ENCODE measurements at places on chromosomes 11 and 22.

DNA sequence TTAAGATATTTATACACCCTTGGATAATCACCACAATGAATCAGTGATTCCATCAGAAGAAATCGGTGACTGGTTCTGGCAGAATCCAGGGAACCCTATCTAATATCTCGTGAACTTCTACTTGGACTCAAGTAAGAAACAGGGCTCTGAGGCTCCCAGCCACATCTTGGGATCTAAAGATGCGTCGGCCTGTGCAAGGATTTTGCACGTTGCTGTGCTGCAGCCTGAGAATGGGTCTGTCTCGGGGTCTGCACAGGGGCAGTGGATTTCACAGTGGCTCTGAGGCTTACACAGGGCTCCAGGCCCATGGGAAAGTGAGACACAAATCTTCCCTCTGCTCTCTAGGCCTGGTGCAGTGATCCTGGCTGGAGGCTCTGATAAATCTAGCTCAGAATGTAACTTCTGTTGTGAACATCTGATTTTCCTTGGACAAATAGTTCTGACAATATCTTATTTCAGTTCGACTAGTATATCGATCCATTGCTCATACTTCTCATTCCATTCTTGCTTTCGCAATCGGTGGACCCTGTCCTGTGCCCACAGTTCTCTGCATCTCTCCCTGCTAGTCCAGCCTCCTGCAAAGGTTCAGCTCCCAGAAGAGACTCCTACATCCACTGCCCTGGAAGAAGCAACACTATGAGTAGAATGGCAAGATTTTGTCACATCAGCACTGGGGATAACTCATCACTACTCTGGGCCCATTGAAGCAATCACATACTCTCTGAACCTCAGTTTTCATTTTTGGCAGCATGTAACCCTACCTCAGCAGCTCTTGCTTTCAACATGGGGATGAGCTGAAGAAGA lies 105.5 kb upstream of the TOP3B start:
- DNase-seq, result no peak

- no peak for DNase-seq
Observed at GRCh38 chr11:124837491-124837856, 27.8 kb upstream of the ROBO3 start.

DNA sequence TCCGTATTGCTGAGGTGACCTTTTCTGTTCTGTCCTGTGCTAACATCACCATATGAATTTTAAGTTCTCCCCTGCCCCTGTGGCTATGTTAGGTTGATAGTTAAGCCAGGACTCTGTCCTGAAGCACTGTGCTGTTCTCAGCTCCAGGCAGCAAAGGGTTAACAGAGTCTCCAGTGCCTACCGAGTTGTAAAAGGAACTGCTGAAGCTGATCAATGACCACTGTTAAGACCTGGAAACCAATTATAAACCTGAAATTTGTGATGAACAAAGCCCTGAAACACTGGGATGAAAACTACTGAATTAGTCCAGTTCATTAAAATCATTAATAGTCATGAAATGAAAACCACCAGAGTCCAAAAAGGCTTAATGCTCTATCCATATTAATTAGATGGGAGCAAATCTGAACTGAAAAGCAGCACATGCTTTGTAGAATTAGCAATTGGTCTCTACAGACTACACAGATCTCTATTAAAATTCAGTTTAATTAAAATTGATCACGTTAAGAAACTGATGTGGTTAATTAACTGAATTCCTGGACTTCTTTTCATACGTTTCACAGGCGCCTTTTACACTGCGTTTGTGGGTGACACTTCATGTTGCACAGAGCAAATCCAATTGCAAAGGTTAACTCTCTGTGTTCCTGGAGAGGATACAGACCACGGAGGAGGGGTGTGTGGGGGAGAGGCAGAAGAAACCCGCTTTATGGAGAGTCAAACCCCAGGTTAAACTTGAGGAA lies 188.5 kb upstream of the MPPED2 start:
- DNase-seq, result no peak

DNA sequence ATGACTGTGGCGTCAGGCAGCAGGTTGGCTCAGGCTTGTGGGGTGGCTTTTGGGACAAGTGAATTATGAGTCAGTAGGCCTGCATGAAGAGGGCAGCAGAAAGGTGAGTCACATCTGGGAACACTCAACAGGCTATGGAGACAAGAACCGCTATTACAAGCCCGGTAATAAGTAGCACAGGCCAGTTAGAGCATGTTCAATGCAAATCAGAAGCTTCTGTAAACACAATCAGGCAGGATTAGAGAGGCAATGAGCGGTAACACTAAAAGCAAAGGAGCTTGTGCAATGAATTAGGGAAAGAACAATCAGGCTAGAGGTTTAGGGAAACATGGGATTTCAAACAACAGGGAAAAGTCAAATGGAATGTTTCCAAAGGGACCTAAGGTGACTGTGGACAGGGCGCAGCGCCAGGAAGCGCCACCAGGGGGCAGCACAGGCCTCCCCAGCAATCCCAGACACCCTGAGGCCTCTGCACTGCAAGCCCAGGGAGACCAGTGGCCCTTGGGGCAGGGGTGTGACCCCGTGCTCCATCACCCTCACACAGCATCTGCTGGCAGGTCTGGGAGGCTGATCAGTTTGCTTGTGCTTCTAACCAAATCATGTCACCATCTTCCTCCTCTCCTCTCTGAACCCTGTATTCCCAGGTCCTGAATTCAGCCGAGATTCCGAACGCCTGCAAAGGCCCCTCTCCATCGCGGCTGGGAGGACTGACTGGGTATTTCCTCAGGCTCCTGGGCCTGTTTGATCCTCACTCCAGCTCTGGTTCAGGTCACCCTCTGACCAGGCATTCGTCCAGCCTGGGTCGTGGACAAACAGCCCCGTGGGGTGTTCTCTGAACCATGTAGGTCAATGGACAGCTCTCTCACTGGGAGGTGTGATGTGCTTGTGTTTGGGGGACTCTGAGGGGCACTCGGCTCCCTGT lies 50.0 kb downstream of the C11orf58 start:
- peak; percentile 80 for DNase-seq

DNA sequence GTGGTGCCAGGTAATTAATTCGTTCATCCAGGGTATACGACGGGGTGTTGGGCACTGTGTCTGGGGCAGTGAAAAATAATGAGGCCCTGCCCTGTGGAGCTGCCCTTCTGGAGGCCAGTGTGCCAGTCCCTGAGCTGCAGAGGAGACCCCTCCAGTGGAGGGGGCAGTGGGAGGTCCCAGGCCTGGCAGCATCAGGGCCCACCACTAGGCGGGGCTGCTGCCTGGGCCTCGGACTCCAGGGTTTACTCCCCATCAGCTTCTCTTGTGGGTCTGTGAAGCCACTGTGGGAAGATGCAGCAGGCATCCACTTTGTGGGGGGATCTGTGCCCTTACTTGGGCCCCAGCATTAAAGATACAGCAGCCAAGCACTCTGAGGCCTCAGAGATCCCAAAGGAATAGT lies 17.4 kb upstream of the TMPRSS6 start:
- DNase-seq, result peak; percentile 53

DNA sequence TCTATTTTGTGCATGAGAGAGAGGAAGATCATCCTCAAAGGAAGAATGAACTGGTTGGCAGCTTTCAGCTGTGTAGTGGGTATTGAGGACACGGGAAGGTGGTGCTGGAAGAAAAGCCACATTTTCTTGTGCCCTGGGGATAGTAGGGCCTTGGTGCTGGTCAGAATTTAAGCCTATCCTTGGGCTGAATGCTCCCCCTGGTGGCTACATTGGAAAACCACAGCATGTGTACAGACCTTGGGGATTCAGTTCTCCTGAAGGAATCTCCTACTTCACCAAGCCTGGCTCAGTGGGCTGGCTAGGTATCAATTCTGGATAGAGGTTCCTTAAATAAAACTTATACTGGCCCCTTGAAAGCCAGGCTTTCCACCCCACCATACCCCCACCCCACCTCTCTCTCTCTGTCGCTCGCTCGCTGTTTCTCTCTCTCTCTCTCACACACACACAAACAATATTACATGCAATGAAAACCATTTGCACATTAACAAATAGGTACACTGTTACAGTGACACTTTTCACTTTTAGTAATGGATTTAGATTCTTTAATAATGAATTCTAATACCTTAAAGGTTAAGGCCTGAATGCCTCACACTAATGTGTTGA lies 2.8 kb upstream of the OR51M1 start:
- DNase-seq, result peak; percentile 47

- no peak for DNase-seq
Observed at GRCh38 chr22:45785458-45785857, 113.8 kb downstream of the ATXN10 start.

DNA sequence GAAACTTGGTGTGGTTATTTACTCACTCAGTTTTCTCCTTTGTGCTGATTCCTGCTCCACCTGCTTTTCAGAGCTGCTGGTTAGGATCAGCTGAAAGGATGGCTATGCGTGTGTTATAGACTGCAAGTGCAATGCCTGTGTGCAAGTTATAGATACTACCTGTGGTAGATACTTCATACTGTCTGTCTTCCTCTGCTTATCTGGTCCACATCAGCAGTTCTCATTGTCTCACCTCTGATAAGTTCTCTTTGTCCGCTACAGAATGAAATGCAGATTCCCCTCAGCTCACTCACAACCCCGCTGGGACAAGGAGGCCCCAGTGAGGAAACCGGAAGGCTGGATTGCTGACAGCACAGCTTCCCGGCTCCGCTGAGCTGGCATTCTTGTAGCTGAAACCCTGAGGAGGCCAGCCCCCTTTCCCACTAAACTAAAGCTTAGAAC lies 37.5 kb upstream of the LYVE1 start:
- no peak for DNase-seq

- no peak for DNase-seq
Observed at GRCh38 chr11:6328321-6328720, 8.0 kb upstream of the CAVIN3 start.

DNA sequence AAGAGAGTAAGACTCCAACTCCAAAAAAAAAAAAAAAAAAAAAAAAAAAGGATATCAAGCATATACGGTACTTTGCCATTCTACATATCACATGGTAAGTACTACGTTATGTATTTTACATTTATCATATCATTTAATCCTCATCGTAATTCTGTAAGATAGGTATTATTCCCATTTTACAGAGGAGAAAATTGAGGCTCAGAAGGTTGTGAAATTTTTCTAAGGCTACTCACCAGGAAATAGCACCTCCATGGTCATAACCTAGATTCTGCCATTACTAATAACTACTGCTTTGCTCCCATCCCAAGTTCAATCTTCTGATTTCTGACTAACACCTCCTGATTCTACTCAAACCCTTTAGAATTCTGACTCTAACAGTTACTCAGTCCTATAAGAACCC lies 138.0 kb downstream of the FCHSD2 start:
- no peak for DNase-seq

GRCh38 chr11:69435161-69435986 lies 46.1 kb upstream of the LINC01488 start:
- DNase-seq, result no peak

DNA sequence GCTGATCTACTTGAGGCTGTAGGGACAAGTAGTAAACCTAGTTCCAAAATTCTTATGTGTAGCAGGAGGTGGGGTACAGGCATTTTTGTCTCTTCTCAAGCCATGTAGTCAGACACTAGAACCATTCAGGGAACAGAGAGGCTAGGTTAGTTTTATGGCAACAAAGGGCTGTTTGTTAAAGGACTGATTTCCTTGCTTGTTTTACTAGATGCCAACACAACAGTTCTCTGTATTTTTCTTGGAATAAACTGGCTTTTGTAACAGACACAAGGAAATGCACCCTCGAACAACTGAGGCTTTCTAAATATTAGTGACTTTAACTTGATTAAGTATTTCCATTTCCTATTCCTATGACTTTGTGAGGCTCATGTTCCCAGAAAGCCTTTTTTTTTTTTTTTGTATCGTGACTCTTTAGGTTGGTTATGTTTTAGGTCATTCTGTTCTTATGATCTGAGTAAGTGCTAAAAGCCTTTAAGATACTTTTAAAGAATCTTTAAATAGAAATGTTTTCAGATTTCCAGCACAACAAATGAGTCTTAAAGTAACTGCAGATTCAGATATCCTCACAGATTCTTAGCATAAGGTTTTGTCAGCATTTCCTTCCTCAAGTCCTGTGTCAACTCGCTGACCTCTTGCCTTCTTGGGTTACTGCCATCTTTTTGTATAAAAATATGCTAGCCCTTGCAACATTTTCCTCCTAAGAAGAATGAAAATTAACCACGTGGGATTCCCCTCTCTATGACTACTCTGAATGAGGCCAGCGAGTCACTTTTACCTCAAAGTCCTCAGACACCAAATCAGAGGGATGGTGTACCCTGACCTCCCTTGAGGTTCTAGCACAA lies 92.5 kb downstream of the CCDC83 start:
- DNase-seq, result peak; percentile 50

DNA sequence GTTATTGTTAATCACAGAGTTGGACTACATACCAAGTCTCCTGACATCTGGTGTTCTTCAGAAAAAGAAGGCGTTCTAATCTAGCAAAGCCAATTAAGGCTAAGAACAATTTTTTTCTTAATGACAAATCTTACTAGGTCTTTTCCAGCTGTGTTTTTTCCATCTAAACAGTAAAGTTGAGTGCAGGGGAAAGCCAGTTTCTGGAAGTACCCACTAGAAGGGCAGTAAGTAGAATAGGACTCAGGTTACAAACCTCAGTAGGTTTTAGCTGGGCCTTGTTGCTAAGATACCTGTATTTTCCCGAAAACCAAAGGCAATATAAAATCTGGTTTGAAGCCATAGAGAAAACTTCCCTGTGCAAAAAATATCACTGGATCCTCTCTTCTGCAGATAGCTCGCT lies 351.9 kb downstream of the ETS1 start:
- DNase-seq, result no peak

GRCh38 chr11:122202951-122203456 lies 87.0 kb upstream of the BLID start:
- peak; percentile 72 for DNase-seq

DNA sequence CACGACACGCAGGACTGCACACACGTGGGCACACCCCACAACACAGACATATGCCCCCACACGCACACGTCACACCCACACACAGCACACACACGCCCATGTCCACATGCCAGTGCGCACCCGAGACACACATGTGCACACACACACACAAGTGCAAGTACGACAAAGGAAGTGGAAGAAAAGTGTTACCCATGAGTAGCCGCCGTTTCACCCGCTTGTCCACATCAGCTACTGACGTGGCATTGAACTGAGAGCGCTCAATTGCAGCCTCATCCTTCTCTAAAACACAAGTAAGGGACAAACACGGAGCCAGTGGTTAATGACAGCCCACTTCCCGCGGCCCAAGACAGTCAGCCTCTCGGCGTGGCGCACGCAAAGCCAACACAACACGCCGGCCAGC lies 68.4 kb upstream of the TTLL12 start:
- no peak for DNase-seq

GRCh38 chr11:65432100-65432650 lies 9.6 kb downstream of the NEAT1 start:
- DNase-seq, result no peak

DNA sequence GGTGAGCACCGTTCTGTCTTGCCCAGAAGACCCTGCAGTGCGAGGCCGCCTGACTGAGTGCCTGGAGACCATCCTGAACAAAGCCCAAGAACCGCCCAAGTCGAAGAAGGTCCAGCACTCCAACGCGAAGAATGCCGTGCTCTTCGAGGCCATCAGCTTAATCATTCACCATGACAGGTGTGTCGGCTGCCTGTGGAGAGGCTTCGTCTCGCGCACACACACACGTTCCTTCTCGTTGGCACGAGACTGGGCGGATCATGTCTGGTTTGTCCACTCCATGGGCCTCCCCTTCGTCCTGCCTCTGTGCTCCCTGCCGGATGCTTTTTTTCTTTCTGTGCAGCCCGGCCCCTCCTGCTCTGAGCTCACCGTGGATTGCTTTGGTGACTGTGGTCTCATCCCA lies 51.1 kb downstream of the MUC6 start:
- no peak for DNase-seq
